Fibroblast of skin of left biceps (primary cell): ENCODE measurements at places on chromosomes 2 and 18.

GRCh38 chr2:140489193-140489592 is 1641.6 kb downstream of the LRP1B start:
- no peak for DNase-seq

DNA sequence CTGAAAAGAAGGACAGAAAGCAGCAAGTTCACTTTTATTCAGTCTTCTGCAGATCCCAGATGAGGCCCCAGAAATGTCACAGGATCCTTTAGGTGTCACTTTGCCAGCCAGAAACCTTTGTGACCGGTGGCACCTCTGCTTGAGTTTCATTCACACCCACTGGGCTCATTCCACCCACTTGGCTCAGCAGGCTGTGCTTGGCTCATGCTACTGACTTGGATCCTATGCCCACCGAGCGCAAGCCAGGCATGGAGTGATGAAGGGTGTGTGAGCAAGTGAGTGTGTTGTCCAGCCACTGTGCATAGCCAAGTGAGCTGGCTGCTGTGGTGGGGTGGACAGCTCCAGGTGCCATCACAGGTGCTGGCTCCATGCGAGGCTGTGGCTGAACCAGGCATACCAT is 357.0 kb upstream of the GULP1 start:
- no peak for DNase-seq

GRCh38 chr18:46220116-46220515 is 115.9 kb downstream of the HAUS1 start:
- peak; percentile 24 for DNase-seq

GRCh38 chr2:202871300-202872141 is at the start of gene ICA1L:
ICA1L (minus strand) TSS chr2:202871766; CDS start chr2:202829009, 42,757 bp downstream.
- peak; percentile 15 for DNase-seq

DNA sequence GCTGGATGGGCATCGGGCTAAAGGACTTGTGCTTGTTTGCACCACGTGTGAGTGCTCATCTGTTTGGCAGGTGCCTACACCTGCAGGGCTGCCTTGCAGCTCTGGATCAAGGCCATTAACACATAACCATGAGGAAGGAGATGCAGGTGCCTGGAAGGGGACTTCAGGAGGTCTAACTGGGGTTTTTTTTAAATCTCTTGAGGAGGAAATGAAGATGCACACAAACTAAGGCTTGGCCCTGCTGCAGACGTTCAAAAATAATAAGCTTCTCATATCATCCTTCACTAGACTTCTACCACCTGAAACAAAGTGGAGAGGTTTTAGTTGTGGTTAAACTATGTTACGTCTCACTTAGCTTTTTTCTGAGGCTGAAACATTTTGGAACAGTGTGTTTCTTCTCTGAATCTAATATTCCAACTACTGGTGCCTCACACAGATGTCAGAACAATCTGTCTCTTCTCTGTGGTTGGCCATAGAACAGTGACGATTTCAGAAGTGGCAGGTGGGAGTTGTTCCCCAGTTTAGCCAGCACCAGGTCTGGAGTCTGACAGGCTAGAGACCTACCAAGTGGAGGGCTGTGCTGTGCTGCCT is 36.5 kb downstream of the BCL2L11 start:
- DNase-seq: no peak

- peak; percentile 96 for DNase-seq
These were observed 36.0 kb upstream of the EML4 start for GRCh38 chr2:42132966-42133641.

GRCh38 chr18:67219821-67220220 is 296.7 kb downstream of the DSEL start:
- no peak for DNase-seq

DNA sequence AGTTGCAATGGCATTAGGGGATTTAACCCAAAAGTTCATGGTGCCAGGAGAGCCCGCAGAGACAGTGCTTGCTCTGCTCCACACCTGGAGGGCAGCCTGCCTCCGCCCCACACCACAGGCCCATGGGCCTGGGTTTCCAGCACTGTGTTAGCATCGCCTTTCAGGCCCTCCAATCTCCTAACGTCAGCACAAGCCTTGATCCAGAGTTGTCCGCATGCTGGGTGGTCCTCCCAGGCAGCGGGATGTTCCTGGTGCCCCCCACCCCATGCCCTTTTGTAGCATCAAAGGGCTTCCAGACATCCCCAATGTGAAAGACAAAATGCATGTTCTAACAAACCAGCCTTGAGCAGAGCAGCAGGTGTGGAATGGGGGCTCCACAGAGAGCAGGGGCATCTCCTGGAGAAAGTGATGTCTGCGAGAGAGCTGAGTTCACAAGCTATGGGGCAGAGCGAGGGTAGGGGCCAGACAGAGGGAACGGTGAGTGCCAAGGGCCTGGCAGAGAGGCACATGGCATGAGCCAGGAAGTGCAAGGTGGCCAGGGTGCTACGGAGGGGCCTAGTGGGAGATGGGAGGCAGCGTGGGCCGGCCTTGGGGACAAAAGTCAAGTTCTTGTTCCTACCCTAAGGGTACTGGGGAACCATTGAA is 119.2 kb downstream of the CYP26B1 start:
- DNase-seq: no peak

GRCh38 chr18:68667121-68667520 is 47.8 kb downstream of the TMX3 start:
- DNase-seq: no peak

DNA sequence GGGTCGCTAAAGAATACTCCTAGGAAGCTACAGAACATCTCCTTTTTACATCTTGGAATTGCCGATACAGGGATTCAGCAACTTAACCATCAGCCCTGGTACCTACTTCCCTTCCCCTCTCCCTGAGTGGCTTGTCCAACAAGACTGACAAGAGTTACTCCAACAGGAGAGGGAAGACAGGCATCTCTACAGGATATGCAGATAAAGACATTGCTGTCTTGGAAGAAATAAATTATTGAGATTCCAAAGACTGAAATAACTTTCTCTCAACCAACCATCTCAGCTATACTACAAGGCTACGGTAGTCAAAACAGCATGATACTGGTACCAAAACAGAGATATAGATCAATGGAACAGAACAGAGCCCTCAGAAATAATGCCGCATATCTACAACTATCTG is 87.2 kb downstream of the TRABD2A start:
- no peak for DNase-seq

GRCh38 chr2:142920571-142920970 is 43.1 kb downstream of the KYNU start:
- no peak for DNase-seq

DNA sequence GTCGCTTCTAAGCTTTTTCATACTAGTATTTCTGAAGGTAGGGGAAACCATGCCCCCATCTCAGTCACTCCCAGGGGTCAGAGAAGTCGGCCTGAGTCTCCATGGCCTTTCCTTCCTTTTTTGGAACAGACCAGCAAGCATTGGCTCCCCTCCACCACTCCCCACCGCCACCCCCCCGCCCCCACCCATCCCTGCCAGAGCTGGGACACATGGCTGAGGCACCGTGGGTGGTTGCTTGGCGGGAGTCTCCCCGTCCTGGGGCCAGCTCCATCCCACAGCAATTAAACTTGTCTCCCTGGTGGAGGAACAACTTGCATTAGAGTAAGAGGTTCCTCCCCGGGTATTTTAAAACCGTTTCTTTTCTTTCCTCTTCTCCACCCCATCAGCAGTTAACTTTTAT is 100.8 kb upstream of the TFPI start:
- DNase-seq: no peak

DNA sequence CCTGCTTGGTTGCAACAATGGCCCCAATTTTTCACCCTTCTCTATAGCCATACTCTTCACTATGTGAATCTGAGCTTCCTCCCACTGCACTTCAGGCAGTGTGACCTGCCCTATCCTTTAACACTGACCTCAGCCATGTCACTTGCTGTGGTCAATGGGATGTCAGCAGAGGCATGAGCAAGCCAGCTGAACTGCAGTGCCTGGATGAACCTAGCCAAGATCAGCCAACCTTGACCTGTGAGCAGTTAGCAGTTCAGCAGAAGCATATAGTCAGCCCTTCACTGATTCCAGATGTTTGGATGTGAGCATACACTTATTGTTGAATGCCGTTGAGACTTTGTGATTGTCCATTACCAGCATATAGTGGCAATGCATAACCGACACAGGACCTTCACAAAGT is 63.4 kb upstream of the BOD1L2 start:
- no peak for DNase-seq

- no peak for DNase-seq
These were observed 160.8 kb downstream of the TNS1 start for GRCh38 chr2:217842017-217842416.

GRCh38 chr2:42849311-42849710 is 56.9 kb upstream of the HAAO start:
- DNase-seq: no peak

DNA sequence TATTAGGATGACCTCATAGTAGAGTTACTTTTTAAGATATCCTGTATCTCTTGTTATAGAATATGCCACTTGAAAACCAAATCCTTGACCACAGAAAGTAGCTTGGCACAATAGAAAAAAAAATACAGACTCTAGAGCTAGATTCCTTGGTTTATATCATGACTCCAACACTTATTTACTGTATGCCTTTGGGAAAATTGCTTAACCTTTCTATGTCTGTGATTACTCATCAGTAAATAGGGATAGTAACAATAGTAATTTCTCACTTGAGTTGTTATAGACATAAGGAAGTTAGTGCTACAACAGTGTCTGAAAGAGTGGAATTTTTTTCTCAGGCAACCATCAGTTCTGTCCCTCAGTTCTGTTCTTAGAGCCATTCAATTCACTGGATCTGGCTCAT is 193.8 kb downstream of the GULP1 start:
- DNase-seq: no peak

- DNase-seq: no peak
These were observed 38.0 kb upstream of the SMCHD1 start for GRCh38 chr18:2617401-2617998.

- no peak for DNase-seq
These were observed 16.3 kb upstream of the CCDC68 start for GRCh38 chr18:54975598-54975997.

DNA sequence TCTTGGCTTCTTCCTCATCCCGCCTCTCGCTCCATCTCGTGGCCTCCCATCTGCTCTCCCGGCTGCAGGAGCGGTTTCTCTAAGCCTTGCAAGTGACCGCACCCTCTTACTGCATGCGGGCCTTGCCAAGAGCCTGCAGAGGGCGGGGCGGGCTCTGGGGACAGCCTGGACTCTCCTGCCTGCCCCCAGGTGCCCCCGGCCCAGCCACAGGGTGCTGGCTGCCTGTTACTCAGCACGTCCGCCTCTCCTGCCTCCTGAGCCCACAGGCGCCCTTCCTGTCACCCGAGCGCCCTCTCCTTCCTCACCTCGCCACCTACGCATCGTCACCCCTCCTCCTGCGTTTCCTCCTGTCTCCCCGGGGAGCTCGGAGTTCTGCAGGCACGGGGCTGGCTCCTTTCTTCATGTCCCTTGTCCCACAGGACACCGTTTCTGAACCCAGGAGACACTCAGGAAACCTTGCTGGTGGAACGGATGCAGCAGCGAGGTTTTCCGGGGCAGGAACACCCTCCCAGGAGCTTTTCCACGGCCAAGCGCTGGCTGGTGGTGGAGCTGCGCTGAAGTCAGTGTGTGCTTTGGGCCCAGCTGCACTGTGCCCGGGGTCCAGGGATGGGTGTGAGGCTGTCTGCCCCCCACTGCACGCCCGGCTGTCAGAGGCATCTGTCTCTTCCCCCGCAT is 28.5 kb downstream of the HPCAL1 start:
- DNase-seq: no peak

- peak; percentile 36 for DNase-seq
These were observed 88.9 kb downstream of the POLE4 start for GRCh38 chr2:75047189-75047991.

GRCh38 chr2:176885001-176885643 is 327.5 kb upstream of the HNRNPA3 start:
- no peak for DNase-seq

- no peak for DNase-seq
These were observed 59.3 kb upstream of the OTOF start for GRCh38 chr2:26537069-26537825.

- no peak for DNase-seq
These were observed 20.3 kb downstream of the KCNK3 start for GRCh38 chr2:26712486-26713465.

DNA sequence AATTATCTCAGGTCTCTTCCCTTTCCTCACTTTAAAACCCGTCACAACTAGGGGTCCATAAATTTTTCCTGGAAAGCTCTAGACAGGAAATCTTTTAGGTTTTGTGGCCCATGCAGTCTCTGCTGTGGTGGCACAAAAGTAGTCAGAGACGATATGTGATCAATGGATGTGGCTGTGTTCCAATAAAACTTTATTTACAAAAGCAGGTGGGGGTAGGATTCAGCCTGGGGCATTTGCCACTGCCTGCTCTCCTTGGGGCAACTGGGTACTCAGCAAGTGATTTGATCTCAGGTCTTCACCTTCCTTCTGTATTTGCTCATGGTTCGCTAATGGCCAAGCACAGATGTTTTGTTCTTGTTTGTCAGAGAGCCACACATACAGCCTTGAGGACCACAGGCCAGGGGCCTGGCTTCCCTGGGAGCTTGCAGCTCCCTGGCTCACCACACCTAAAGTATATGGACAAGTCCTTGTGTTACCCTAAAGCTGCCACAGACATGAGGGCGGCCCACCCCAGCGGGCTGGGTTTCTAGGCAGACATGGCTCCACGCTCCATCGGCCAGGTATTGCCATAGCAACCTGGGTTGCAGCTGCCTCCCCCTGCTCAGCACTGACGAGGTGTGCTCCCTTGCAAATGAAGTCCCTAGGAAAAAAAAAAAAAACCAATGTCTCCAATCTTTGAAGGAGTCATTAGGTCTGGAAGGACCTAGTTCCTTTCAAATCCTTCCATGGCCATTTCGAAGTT is 89.7 kb upstream of the YWHAQ start:
- no peak for DNase-seq

GRCh38 chr18:39555496-39555895 is 1989.9 kb upstream of the CELF4 start:
- no peak for DNase-seq

DNA sequence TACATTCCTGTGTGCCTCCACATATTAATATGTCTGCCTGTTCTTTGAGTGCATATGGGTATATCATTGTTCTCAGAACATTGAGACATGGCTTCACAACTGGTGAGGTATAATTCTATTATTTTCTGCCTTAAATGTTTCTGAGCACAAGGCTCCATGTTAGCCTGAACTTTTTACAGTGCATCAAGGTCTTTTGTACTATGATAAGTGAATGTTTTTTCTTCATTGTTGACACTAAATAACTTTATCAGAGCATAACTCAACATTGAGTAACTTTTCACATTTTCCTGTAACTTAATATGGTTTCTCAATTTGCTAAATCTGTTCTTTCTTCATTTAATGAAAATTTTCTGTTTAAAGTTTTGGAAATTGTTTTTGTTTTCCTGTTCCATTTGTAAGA is 262.9 kb downstream of the HNMT start:
- DNase-seq: no peak

DNA sequence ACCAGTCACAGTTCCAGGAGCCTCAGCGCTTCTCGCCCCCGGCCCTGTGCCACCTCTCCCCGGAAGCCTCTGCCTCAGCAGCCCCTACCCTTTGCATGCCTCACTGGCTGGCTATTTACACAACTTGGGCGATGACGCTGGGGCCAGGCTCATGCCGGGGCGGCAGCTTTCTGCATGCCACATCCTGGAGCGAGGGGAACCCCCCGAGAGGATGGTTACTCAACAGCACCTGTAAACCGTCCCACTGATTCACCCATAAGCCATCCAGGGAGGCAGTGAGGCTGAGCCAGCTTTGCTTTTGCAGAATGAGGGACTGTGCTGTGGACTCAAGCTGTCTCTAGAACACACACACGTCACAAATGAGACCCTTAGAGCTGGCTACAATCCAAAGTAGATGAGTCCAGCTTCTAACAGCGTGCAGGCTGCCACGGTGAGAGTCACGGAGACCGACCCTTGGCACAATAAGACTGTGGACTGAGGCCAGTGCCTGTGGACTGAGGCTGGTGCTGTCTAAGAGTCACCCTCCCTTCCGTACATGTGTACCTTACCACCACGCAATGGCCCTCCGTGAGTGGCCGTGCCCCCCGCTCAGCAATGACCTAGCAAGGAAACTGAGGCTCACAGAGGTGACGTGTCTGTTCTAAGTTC is 45.6 kb upstream of the ODC1 start:
- DNase-seq: no peak
